ENCODE measurements at places on chromosomes 16 and 17. TPM values are rescaled to one million over a fixed set of nuclear protein-coding genes. Genes with fewer than 3 reads are reported as not detected.
A peak's percentile ranks its signal among the peaks of the same experiment; 100 is the strongest.

GRCh38 chr16:74982256-74982655, 2.7 kb downstream of the WDR59 start:
- no peak for DNase-seq

DNA sequence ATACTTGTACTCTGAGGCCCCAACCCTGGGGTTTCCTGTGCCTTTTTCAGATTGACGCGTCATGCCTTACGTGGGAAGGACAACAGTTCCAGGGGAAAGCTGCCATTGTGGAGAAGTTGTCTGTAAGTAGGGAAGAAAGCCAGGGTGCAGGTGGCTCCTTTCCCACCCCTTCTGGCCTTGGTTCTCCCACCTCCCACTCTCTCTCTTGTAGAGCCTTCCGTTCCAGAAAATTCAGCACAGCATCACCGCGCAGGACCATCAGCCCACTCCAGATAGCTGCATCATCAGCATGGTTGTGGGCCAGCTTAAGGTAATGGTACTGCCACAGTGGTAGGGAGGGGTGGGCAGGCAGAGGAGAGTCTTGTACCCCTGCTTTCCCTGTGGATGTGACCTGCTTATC, 4.6 kb upstream of the EDC4 start:
- DNase-seq: no peak

- DNase-seq: no peak
Observed at GRCh38 chr16:49932434-49932833, 76.5 kb upstream of the ZNF423 start.

GRCh38 chr17:50396261-50397110, 837 bp downstream of the LRRC59 start:
- DNase-seq: peak; percentile 19

- peak; percentile 52 for DNase-seq
Observed at GRCh38 chr16:969508-970385, 1.0 kb downstream of the LMF1 start.

DNA sequence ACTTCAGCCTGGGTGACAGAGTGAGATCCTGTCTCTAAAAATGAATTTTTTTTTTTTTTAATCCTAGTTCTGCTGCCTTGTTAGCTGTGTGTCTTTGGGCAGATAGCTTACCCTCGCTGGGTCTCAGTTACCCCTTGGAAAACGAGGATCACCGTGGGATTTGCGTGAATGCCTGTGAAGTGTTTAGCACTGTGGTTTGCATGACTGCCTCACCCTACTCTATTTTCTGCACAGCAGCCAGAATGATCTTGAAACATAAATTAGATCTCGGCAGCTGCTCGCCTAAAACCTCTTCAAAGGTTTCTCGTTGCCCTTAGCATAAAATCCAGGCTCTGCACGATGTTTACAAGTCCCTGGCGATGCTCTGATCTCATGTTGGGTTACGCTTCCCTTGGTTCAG, 71.2 kb upstream of the GRIN2A start:
- DNase-seq: no peak

- no peak for DNase-seq
Observed at GRCh38 chr17:80720610-80721577, 176.3 kb downstream of the RPTOR start.

DNA sequence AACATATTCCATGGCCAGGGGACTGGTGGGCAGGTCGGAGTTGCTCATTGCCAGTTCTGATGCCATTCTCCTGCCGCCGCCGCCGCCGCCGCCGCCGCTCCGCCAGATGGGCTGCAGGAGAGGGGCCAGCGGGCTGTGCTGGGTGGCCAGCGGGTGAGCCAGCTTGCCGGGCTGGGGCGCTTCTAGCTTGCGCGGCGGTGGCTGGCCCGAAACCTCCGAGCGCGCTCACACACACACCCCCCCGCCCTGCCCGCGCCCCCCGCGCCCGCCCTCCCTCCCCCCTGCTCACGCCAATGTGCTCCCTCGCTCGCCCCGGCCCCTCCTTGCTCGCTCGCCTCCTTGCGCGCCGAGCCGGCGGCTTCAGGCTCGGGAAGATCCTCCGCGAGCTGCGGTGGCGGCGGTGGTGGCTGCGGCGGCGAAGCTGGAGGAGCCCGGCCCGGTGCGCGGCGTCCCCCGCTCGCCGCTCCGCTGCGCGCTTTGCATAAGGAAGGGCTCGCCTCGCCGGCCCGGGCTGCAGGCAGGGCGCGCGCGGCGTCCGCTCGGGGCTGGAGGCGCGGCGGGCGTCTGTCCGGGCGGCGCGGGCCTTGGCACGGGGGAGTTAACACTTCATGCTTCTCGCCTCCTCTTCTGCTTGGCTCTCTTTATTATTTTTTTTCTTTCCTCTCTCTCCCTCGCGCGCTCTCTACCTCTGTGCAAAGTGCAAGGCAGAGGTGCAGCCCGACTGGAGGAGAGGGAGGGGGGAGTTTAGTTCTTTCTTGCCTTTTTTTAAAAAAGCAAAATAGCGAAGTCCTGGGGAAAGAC, 500 bp downstream of the MAF start:
- peak; percentile 74 for DNase-seq

ACSM2B gene
- not detected for polyA plus RNA-seq

MIF4GD gene
- 9.4 TPM for polyA plus RNA-seq

TMEM100 gene
- 0.52 TPM for polyA plus RNA-seq

CDH15 gene
- 0.63 TPM for polyA plus RNA-seq
